ENCODE measurements at places on chromosomes 12 and 14. TPM values are rescaled to one million over a fixed set of nuclear protein-coding genes. Genes with fewer than 3 reads are reported as not detected.
A peak's percentile ranks its signal among the peaks of the same experiment; 100 is the strongest.

The LRRK2 gene
- total RNA-seq = 3.2 TPM

The MUCL1 gene
- total RNA-seq = not detected

The RPL10L gene
- total RNA-seq = not detected

- no peaks in the 10 kb centered on the region for H3K27me3 ChIP-seq
- no peak overlapping the region for H3K27ac ChIP-seq
- H3K4me1 ChIP-seq = peaks cover 6% of the 10 kb centered on the region
Observed at GRCh38 chr14:65025818-65026217, 39.1 kb downstream of the FNTB start.

- H3K27me3 ChIP-seq = no peaks in the 10 kb centered on the region
- peaks cover 10% of the 10 kb centered on the region for H3K36me3 ChIP-seq
- H3K27ac ChIP-seq = peak overlapping the region; percentile 88
- peaks cover 100% of the 10 kb centered on the region for H3K4me1 ChIP-seq
Observed at GRCh38 chr12:120252071-120252906, 13.2 kb downstream of the PXN start.

All from stomach (tissue), 19 donors.